Stimulated activated CD4-positive, alpha-beta T cell treated with anti-CD3 and anti-CD28 coated beads, Interleukin-15, amount 100 ng/mL, for 24 hours (primary cell): ENCODE measurements at places on chromosomes 6 and 20.

DNA sequence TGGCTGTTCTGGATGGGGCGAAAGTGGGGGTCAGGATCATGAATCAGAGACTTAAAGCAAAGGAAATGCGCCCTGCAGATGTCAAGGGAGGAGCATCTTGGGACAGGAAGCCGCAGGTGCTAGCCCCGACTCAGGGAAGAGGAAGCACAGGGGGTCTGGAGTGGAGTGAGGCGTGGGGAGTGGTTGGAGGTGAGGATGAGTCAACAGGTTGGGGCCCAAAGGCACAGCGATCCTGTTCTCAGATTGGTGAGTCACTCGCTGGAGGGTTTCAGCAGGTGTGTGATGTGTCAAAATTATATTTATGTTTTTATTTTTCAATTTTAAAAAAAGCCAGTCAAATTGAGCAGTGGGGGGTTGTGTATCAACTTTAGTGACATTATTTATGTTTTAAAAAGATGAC lies 19.0 kb downstream of the PACSIN1 start:
- peak; percentile 85 for DNase-seq

DNA sequence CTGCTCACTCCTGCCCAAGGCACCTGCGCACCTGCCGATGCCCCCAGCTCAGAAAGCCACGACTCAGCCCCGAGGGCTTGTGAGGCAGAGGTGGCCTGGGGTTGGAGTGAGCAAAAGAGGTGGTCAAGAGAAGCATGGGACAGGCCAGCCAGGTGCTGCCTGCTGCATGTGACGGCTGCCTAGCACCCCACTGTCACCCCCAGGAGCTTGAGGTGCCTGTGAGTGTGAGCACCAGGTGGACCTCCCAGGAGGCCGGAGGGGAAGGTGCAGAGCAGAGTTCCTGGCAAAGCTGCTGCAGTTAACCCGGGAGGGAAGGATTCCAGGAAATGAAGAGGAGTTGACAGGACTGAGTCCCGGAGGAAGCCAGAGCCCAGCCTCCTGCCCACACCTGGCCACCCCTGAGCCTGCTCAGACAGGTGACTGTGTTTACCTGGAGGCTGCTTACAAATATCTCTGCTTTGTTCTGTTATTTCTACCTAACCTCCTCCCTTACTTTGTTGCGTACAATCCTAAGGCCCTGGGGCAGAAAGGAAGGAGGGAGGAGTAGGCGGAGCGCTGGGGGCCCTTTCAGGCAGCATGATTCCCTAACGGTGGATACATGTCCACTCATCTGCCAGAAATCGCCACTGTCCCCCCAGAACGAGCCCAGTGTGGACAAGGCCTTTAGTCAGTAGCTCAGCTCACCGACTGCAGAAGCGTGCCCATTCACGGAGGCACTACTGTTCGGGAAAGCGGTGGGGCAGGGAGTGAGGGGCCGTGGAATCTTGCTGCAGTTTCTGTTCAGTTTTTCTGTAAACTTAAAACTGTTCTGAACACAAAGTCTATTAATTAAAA lies 87.5 kb upstream of the MPC1 start:
- no peak for DNase-seq

DNA sequence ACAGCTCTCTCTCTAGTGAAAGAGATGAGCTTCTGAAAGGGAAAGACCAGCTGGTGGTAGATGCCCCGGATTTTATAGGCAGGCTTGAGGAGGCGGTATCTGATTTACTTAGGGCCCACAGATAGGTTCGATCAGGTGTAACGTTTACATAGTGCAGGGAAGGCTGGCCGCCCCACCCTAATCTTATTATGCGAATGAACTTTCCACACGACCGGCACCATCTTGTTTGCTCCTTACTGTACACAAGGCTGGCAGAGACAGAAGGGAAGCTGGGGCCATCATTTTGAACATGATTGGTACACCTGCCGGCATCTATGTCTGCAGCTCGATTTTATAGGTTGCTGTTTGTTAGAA lies 212.0 kb upstream of the JARID2 start:
- no peak for DNase-seq

GRCh38 chr6:38509713-38510112 lies 130.0 kb downstream of the BTBD9 start:
- no peak for DNase-seq

DNA sequence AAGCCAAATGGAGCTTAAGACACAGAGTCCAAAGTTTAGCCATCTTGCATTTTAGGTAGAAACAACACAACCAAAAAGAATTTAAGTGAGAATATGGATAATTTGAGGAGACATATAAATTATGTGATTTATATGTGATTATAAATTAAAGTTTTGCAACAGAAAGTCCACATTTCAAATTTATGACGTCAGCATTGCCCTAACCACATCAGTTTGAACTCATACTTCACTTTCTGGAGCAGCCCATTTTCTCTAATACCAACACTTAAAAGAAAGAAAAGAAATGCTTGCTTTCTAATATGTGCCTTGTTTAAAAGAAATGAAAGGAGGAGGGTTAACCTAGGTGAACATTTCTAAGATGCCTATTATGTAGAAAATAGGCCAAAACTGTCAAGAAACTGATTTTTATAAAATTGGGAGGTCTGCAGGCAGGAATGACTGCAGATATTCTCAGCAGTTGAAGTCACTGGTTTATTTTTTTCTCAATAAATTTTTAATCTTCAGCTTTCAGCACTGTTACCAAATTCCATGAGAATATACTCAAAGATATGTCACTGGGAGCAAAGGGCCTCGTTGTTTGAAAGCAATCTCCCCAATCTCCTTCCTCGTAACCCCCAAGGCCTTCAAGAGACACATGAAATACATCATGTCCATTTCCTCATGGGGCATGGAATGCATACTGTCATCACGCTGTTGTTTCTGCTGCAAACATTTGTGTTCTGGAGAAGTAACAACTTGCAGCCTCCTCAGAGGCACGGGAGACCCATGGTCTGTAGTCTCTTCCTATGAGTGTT lies 137.8 kb downstream of the SOD2 start:
- no peak for DNase-seq

DNA sequence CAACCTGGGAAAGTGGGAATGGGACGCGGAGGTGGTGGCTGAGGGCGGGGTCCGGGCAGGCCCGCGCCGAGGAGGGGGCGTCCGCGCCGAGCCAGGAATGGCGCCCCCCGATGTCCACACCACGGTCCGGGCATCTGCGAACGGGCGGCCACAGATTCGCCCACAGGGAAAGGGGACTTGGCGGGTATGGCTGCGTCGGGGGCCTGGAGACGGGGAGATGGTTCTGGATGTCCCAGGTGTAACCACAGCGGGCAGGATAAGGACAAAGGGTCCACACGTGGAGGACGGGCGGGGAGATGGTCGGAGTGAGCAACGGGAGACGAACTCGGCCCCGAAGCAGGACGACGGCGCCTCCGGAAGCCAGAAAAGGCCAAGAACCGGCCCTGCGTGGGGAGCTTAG lies 124.6 kb downstream of the WDR27 start:
- no peak for DNase-seq
